Stimulated activated CD4-positive, alpha-beta T cell treated with anti-CD3 and anti-CD28 coated beads, TNF-alpha, amount 100 ng/mL, for 4 hours (primary cell): ENCODE measurements at places on chromosomes 12 and 14.

- DNase-seq, result no peak
Measured at GRCh38 chr14:65356327-65356836, 56.1 kb upstream of the FUT8 start.

DNA sequence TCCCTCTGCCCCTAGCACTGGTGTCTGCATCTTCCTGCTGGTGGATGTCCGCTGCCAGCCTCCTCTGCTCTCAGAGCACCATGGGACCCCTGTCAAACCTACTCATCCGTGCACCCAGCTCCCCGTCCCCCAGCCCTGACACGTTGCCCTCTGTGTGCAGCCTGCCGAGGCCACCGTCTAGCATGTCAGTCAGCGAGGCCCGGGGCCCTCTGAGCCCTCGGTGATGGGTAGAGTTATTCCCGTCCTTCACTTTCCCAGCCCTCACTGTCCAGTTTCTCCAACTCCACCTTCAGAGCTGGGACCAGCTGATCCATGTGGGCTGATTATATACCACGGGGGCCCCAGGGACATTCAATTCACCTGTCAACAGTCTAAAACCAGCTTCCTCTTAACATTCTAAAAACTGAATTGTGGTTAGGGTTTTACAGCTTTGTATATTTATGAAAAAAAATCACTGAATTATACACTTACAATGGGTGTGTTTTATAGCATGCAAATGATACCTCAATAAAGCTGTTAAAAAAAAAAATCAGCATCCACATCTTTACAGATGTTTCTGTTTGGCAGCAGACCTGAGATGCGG, 61.3 kb downstream of the CCDC88C start:
- no peak for DNase-seq

DNA sequence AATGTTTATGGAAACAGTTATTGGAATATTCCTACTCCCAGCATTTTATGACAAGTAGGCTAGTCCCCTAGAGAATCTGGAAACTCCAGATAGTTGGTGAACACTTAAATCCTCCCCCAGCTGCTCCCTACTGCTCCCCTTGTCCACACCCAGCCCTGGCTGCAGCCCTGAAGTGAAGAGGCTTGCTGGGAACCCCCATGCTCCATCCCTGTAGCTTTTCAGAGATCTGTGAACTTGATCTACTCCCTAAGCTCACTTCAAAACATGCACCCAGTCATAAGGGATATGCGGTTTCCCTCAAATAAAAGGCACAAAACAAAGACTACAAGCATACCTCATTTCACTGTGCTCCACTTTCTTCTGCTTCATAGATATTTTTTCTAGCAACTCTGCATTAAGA, 33.2 kb downstream of the EGLN3 start:
- no peak for DNase-seq

DNA sequence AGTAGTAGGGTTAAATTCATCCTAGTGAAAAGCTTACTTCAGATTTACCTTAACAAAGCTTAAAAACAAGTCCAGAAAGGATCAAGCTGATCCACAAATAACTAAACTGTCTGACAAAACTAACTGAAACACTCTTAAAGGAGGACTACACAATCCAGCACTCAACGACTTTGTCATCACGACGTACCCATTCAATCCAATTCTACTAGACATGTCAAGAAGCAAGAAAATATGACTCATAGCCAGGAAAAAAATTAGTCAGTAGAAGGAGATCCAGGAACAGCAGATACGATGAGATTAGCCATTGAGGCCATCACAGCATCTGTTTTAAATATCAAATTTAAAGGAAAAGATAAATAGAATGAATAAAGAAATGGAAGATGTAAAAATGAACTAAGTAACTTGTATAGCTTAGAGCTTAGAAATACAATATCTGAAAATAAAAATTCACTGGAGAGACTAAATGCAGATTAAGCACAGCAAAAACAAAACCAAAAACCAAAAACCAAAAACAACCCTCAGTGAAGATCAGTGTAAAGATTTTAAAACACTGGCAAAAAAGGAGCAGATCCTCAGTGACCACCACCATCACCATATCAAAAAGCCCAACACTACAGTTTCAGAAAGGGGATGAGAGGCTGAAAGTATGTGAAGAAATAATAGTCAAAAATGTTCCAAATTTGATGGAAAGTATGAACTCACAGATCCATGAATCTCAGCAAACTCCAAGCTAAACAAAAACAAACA, 95.0 kb upstream of the CCND2 start:
- no peak for DNase-seq

- DNase-seq, result no peak
Measured at GRCh38 chr12:12582895-12583303, 20.2 kb upstream of the DUSP16 start.

- no peak for DNase-seq
Measured at GRCh38 chr14:105043641-105044040, 21.6 kb downstream of the GPR132 start.

- no peak for DNase-seq
Measured at GRCh38 chr12:70663838-70664237, 26.6 kb upstream of the PTPRB start.

GRCh38 chr12:11663130-11663529, 13.7 kb downstream of the ETV6 start:
- no peak for DNase-seq

GRCh38 chr12:107057071-107057834, 36.1 kb downstream of the CRY1 start:
- no peak for DNase-seq

- no peak for DNase-seq
Measured at GRCh38 chr14:82778601-82779000, 1244.9 kb upstream of the SEL1L start.

DNA sequence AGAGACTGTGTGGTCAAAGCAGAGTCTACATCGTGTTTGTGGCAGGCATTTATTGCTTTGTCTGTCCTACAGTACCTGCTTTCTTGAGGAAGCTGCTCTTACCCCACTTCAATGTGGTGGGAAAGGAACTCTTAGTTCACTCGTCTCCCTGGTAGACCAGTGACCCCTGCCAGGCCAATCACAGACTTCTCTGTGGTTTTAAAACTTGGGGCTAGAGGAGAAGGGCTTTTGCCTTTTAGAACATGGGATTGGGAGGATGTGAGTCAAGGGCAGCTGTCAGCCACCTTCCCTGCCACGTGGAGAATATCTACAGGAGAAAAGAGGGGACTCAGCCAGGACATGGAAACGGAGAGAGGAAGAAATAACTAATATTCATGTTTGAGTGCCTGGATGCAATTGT, 36.8 kb upstream of the TMED10 start:
- no peak for DNase-seq

- no peak for DNase-seq
Measured at GRCh38 chr14:53946404-53947093, 10.1 kb downstream of the BMP4 start.

DNA sequence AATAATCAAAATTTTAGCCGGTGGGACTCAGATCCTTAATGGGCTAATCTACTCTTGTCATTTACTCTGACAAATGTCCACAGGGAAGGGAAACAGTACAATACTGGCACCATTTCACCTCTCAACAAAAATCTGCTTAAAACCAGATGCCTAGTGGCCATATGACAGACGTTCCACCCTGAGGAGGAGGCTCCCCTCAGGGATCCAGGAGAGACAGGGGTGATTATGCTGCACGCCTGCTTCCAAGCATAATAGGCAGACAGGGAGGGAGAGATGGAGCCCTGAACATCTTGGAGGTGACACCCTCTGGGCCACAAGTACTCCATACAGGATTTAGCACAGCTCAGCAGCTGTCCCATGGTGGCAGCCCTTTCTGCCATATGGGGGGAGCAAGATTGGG, 24.8 kb upstream of the AKAP6 start:
- DNase-seq, result no peak

DNA sequence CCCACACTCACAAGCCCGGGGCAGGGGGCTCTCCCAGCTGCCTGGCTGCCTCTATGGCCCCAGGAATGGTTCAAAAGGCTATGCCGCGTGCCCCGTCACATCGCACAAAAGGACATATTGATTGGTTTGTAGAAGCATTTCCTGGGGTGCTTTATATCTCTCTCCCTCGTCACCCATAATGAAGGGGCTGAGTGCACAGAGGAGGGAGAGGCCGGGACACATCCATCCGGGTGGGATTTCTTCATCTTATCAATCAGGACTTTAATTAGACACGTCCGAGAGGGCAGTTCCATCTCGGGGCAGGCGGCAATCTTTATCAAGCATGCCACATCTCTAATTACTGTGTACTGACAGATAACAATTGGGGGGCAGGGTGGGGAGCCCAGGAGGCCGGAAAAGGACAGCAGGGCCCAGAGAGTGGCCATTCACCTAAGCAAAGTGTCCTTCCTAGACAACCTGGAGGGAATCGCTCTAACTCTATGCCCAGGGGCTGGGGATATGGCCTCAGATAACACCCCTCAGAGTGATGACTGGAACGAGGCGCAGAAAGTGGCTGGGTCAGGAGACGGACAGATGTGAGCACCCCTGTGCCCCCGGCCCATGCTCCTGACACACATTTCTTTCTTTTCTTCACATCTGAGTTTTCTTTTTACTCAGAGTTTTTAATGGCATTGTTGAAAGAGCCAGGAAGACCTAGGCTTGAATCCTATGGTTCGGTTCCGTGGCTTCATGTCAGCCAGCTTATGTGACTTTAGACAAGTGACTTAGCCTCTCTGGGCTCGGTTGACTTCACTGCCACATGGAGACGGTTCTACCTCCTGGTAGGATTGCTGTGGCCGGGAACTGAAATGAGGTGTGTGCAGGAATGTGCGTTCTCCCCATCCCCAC, 36.0 kb upstream of the ESRRB start:
- no peak for DNase-seq

DNA sequence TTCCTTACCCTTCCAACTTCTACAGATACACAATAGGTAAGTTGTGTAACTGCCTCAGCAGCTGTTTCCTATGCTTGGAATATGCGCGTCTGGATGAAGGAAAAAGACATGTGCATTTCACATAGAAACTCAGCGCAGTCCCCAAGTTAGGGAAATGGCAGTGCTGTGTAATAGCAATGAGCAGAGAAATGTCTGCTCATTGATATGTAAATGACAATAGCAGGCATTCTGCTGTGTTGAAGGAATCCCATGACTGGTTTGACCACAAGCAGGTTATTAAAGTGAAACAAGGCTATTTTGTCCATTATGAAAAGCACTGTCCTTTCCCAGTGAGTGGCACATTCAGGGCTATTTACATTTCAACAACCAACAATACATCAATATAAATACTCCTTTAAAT, 106.6 kb downstream of the BTG1 start:
- no peak for DNase-seq

DNA sequence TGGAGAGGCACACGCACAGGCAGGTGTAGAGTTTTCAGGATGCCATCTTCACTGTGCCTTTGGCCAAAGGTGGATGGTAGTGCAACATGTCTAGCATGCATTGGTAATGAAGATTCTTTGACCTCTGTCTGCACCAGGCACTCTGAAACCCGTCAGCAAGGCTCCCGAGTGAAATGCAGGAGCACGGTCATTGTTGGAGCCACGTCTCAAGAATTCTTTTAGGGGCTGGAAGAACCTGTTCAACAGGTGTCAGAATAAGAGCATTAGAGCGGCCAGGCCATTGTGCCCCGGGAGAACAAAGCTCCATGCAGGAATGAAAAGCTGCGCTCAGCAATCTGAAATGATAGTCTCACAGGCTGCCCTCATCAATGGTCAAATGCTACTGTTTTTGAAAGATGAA, 40.2 kb upstream of the DICER1 start:
- DNase-seq, result no peak

DNA sequence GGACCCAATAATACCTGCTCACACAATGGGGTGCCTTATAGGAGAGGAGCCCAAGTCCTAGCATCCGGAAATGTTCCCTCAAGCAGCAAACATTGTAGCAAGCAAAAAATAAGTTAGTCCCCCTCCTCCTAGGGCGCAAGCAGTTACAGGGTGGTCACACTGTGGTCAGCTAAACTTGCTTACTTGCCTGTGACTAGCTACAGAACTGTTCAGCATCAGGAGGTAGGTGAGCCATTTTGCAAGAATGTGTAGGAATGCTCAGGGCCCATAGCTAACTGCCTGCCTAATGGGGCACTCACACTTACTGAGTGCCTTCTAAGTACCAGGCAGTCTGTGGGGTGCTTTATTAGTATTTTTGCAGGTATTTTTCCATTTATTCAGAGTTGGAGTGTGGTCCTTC, 154.6 kb upstream of the GRIN2B start:
- no peak for DNase-seq

DNA sequence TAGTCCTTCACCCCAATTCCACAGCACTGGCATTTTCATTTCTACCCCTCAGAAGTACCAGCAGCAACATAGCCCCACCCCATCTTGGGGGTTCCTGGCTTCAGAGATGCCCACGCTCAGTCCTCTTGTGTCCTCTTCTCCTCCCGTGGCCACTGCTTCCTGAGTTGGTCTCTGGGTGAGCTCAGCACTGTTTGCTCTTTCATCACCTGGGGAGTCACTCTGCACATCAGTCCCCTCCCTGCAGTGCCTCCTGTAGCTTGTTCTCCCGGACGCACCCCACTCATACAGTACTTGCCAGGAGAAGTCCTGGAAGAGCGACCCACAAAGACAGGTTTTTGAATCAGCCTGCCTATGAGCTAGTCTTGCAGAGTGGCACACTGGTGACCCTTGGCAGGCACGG, 63.8 kb downstream of the GSC start:
- DNase-seq, result no peak

DNA sequence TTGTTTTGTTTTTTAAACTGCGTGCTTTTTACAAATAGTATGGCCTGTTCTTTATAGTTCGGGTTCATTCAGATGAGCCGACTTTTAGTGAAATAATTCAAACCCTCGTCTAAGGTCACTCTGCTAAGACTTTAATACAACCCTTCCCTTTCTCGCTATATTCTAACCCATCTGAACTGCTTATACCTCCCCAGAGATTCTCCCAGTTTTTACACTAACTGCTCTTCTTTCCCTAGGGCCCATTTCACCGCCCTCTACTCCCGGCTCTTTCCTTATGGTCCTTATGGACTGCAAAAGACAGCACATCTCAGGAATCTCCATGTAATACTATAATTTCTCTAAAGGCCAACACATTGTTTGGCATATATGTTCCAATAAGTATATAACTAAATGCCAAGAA, 2.1 kb downstream of the MAPK1IP1L start:
- no peak for DNase-seq

GRCh38 chr14:22232486-22232885, 356.5 kb downstream of the DAD1 start:
- no peak for DNase-seq

DNA sequence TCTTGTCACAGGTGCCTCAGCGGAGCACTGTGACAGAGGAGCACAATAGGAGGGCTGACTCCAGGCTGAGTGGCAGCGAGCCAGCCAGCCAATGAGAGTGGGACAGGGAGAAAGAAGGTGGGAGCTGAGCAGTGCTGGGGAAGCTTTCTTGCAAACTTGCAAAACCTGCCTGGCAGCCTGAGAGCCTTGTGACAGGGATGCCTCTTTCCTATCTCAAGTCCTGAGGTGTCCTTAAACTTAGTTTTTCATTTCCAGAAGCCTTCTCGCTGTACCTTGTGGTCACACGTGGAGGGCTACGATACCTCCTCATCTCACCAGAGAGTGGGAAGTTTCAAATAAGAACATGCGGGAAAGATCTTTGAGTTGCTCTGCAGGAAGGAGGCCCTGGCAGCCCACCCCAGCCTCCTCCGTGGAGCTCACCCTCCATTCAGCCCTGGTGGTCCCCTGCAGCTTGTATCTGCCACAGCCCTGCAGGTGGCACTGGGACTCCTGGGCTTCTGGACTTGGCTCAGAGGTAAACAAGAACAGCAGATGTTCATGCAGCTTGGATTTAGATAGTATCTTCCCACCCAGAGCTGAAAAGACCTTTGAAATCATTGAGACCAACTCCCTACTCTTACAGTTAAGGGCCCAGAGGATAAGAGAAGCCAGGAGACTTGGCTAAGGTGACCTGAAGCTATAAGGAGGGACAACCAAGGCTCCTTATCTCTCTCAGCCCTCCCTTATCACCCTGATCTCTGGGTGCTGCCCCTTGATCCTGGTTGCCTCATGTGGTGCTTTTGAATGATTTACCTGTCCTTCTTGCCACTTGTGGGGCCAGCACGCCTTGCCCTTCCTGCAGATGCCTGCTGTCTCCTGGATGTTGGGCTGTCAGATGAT, 153.5 kb upstream of the MAX start:
- DNase-seq, result no peak
